Lung (tissue), 17 donors: ENCODE measurements at places on chromosomes 2 and 18. TPM values are rescaled to one million over a fixed set of nuclear protein-coding genes. Genes with fewer than 3 reads are reported as not detected.

DNA sequence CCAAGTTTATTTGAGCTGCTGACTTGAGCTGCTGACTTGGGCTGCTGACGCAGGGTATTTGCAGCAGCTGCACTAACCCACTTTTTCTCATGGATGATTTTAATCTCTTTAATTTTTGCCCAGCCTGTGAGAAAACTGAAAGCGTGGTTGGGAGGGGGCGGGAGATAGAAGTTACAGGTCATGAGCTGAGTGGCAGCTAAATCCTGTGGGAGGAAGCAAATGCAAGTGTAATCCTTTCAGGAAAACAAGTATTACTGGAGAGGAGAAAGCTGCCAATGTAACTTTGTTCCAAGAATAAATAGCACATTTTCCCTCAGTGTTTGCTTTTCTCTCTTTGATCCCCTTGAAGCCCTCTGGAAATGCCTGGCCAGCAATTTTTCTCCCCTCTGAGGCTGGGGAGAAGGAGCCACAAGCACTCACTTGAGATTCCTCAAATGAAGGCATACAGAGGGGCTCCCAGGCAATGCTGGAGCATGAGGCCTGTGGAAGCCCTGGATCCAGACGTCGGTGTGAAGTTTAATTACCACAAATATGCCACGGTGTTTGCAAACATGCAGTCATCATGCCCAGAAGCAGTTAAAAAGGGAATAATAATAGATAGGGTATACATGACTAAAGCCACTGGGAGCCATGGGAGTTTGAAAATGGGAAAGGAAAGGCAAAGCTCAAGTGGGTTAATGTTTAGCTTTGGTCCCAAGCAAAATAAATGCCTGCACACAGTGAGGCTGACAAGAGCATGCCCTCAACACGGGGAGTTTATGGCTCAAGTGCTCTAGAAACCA lies 10.4 kb upstream of the EVA1A start:
- peak; percentile 95 for DNase-seq

CGREF1 gene
- 0.55 TPM for polyA plus RNA-seq

CKAP2L gene
- 0.63 TPM for polyA plus RNA-seq

GRCh38 chr18:32761231-32761630 lies 11.6 kb downstream of the KLHL14 start:
- no peak for DNase-seq

B4GALT6 gene
- 0.86 TPM for polyA plus RNA-seq

DNA sequence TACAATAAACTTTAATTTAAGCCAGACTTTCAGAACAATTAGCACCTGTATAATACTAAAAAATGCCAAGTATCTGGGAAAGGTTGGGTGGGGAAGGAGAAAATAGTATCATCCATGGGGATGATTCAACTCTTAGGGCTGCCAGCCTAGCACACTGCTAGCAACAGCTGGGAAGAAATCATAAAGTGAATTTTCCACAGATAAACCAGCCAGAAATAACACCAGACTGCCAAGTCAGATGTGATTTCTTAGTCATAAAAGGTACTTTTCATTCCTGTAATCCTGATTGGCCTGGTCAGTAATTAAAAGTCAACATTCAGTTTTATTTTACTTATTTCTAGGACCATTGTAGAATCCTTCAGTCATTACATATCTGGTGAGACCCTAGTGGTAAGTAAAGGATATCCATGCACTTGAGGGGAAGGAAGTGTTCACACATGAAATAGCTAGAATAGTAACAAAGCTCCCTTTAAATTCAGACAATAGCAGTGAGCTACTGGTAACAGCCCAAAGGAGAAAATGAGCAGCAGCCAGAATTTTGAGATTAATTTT lies 59.4 kb downstream of the LIMS1 start:
- no peak for DNase-seq

DNA sequence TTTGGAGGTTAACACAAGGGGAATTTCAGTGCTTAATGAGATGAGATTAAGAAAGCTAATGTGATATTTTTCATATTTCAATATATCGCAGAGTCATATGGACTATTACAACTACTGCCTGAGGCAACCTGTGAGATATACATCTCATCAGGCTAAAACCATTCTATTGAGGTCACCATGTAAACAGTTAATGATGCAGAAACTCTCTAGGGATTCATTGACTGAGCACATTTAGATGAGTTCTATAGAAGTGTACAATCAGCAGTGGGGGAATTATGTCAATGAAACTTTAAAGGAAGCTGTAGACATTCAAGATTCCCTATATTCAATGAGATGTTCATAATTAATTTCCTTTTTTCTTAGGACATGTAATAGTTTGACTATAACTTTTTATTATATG lies 687.4 kb upstream of the SYT4 start:
- no peak for DNase-seq
